ENCODE measurements at places on chromosomes 3 and 15.
A peak's percentile ranks its signal among the peaks of the same experiment; 100 is the strongest.

- DNase-seq, result no peak
Measured at GRCh38 chr15:94297558-94297957, 66.2 kb downstream of the MCTP2 start.

- DNase-seq, result no peak
Measured at GRCh38 chr3:49191741-49192140, 20.3 kb downstream of the KLHDC8B start.

GRCh38 chr3:129063841-129064482 is 3.4 kb downstream of the GP9 start:
- DNase-seq, result no peak

DNA sequence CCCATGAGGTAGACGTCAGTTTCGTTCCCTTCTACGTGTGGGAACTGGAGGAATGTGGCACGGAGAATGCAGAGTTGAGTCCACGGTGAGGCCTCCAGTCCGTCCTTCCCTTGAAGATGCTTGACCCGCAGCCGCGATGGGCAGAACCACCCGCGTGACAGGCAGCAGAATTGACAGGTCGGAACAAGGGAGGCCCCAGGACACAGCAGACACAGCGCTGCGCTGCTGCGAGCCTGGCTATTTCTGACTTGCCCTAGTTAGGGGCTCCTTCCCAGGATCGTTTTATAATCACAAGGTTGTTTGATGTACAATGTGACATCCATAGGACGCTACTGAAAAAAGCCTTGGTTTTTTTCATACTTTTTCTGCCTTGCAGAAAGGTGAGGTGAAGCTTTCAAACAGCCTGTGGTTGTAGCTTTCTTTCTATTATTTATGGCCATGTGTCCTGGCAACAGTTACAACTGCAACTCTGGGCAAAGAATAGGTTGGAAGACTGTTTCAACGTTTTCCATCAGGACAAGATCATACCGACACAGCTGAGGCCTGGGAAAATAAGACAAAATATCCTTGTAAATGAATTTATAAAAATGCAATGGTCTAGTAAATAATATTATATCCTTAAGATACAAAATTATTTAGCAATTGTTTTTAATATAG is 9.6 kb upstream of the TMEM41A start:
- no peak for DNase-seq

DNA sequence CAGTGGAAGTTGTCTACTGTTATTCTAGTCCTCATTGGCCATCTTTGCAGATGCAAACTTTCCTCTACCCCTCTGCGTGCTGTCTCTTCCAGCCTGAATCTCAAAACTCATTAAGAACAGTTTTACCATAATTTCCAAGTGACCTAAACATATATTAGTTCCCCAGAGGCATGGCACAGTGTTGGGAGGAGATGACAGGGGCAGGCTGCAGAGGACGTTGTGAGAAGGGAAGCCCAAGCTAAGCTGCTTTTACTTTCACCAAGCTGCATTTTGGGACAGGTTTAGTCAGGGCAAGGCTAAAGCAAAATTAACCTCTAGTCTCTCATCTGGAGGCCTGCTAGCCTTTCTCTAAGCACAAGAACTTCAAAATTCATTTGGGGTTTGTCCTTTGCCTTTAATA is 318.6 kb upstream of the SATB1 start:
- DNase-seq, result no peak

DNA sequence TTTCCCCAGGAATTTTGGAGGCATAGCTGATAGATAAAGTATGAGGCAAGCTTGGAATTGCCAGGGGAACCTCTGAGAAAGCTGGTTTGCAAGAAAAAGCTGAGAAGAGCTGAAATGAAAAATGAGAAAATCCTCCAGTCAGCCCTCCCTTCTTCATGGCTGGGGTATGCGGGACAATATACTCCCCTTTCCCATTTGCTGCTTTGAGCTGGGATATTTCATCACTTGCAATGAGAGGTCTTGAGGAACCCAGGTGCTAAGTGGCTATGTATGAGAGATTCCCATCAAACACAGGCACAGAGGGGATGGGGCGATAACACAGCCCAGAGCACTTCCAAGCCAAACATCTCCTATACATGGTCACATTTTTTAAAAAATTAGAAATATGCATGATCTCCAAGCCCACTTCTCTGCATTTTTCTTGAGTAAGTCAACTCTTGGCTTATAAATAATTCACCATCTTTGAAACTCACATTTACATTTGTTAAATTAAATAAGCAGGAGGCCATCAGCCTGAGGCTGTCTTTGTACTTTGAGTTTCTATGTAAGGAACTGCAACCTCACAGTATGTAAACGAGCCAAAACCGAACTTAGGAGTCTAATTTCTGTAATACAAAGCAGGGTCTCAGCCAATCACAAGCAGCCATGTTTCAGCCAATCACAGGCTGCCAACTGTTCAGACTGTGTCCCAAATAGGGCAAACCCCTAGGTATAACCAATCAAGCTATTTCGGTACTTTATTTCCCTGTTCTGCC is 983.6 kb upstream of the NR2F2 start:
- DNase-seq, result no peak

DNA sequence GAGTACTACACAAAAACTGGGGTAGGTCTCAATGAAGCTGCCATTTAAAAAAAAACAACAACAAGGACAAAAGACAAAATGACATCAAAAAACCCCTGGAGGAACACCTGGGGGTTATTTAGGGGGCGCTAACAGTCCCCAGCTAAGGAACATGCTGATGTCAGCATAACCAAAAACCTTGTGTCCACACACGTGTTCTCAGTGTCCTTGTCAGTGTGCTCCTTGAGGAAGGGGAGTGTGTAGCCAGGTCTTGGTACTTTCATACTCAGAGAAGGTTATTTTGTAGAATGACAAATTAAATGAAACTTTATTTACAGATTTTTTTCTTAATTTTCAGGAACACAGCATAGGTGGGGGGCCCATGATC is 31.2 kb upstream of the CLRN1 start:
- no peak for DNase-seq

DNA sequence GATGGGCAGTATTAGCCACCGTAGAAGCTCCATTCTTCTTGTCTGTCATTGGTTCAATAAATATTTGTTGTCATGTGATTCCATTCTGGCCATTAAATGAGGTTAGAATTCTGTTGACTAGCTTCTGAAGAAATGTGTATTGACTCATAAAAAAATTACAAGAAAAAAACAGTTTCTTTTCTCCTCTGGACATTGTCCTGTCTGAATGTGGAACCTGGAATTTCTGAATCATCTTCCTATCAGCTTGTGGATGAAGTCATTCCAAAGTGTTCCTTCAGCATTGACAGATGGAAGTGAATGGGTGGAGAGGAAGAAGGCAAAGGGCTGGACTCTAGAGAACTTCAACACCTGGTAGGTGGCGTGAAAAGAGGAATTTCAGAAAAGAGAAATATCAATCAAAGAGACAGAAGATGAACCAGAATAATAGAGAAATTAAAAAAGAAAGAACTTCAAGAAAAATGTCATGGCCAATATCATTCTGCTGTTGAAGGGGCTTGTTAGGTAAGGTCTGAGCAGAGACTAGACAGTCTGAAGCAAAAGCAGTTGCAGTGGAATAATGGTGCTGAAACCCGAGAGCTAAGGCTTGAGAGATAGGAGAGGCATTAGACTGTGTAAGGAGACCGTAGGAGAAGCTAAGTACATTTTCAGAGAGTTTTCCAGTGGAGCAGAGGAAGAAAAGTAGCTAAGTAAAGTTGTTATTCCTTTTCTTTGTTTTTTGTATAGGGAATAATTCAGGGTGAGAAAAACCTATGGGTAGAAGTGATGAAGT is 806.6 kb downstream of the SQOR start:
- no peak for DNase-seq

GRCh38 chr3:183392186-183393034 is 36.0 kb downstream of the MCF2L2 start:
- DNase-seq, result peak; percentile 23

GRCh38 chr15:80531796-80532195 is 127.6 kb downstream of the ARNT2 start:
- no peak for DNase-seq

- no peak for DNase-seq
Measured at GRCh38 chr3:16229681-16230080, 35.1 kb downstream of the DPH3 start.
